ENCODE measurements at places on chromosomes 7 and 10.

DNA sequence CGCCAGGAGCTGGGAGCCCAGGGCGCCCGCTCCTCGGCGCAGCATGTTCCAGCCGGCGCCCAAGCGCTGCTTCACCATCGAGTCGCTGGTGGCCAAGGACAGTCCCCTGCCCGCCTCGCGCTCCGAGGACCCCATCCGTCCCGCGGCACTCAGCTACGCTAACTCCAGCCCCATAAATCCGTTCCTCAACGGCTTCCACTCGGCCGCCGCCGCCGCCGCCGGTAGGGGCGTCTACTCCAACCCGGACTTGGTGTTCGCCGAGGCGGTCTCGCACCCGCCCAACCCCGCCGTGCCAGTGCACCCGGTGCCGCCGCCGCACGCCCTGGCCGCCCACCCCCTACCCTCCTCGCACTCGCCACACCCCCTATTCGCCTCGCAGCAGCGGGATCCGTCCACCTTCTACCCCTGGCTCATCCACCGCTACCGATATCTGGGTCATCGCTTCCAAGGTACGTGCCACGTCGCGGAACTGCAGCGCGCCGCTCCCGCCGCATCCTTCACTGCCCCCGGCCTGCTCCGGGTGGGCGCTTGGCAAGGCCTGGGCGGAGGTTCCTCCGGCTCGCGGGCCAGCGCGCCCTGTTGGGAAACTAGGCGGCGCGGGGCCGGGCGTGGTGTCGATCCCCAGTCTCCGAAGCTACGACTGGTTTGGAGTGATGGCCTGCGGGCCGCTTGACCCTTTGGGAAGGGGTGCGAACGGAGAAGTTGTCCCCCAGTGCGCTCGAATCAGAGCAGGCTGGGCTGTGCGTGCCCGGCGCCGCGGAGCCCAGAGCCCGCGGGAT, 868 bp downstream of the EMX2 start:
- no peak for DNase-seq

- DNase-seq: no peak
Observed at GRCh38 chr10:11823122-11823988, at the start of gene PROSER2. Gene PROSER2 (plus strand): TSS chr10:11823356. CDS start chr10:11852078, 28,722 bp downstream.

- no peak for DNase-seq
Observed at GRCh38 chr7:128104108-128104742, 73.0 kb upstream of the LRRC4 start.

GRCh38 chr7:155464183-155464582, 6.3 kb downstream of the EN2 start:
- no peak for DNase-seq

- no peak for DNase-seq
Observed at GRCh38 chr10:10942441-10942840, 75.2 kb upstream of the CELF2 start.

DNA sequence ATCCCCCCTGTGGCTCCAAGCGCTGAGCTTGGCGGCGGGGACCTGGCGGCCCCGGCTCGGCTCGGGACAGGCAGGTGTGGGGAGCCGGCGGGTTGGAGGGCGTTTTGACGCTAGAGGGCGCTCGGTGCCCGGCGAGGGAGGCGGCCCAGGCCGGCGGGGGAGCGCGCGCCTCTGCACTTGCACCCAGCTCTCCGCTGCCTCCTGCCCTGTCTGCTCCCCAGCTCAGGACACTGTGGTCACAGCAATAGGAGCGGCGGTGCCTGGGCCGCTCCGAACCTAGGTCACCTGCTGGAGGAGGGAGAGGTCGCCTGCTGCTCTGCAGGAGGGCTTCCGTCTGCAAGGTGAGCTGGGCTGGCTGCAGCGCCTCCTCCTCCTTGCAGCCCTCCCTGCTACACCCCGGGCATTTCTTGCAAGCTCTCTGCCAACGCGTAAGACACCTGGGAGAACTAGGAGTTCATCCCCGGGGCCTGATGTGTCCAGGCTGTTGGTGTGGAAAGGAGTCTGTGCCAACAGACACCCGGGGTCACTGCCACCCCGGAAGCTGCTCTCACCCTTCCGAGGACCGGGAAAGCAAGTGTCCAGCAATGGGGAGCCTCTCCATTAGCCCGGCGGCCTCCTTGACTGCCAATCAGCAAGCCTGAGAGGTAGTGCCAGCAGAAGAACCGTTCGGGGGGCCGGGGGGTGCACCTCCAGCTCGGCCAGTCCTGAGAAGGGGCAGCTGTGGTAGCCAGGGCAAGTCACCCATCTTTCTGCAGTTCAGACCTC, 620.4 kb downstream of the GALNT17 start:
- DNase-seq: no peak

DNA sequence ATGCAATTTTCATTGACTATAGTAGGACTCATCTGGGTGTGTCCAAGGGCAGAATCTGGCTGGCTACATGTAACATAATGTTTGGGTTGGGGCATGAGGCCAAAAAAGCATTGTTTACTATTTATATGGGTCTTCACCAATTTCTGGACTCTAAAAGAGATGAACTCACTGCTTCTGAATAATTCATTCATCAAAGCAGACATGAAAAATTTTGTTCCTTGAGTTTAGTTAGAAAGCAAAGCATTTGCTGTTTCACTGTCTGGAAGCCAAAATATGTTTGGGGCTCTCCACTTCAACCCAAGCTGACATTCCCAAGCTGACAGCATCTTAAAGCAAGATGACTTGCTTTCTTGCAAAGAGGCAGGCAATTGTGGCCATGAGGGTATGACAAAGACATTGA, 670.6 kb downstream of the SUGCT start:
- DNase-seq: no peak

DNA sequence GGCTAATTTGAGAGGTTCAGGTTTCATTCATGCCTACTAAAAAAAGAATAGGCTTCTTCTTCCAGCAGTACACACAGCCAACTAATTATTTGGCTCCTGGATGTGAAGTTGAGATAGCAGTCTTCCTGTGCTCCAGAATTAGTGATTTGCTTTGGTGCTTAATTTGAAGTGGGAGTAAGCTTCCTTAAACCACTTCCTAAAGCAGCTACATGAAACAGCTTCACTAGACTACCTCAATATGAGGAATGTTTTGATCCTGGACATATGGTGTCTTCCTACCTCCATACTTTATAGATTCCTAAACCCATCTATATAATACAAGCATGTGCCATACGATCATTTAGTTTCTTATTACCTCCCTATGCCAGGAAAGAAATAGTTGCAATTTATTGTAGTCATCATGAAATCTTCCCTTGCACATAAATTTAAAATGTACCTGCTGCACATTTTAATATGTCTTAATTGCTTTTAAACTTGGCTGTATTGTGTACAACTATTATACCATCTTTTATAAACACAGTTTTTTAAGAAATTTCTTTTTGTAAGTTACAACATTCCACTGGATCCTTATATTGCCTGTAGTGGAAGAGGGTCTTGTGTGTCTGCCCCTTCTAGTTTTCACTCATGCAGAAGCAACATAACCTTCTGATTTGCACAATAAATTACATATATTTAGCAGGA, 8.6 kb downstream of the VIM start:
- DNase-seq: no peak

Measured in HS-27A (cell line).